ENCODE measurements at places on chromosomes 5 and 9. TPM values are rescaled to one million over a fixed set of nuclear protein-coding genes. Genes with fewer than 3 reads are reported as not detected.

Gene PRSS3
- 30.2 TPM for total RNA-seq

Gene SLC1A3
- 0.42 TPM for total RNA-seq

Gene SMIM33
- total RNA-seq = not detected

Gene ELOVL7
- 0.07 TPM for total RNA-seq

Measured in HFFc6 (cell line).